Coronary artery (tissue), 2 donors: ENCODE measurements at places on chromosomes 4 and X.

GRCh38 chrX:13808865-13809264 lies 8.0 kb downstream of the GPM6B start:
- no peak for DNase-seq

DNA sequence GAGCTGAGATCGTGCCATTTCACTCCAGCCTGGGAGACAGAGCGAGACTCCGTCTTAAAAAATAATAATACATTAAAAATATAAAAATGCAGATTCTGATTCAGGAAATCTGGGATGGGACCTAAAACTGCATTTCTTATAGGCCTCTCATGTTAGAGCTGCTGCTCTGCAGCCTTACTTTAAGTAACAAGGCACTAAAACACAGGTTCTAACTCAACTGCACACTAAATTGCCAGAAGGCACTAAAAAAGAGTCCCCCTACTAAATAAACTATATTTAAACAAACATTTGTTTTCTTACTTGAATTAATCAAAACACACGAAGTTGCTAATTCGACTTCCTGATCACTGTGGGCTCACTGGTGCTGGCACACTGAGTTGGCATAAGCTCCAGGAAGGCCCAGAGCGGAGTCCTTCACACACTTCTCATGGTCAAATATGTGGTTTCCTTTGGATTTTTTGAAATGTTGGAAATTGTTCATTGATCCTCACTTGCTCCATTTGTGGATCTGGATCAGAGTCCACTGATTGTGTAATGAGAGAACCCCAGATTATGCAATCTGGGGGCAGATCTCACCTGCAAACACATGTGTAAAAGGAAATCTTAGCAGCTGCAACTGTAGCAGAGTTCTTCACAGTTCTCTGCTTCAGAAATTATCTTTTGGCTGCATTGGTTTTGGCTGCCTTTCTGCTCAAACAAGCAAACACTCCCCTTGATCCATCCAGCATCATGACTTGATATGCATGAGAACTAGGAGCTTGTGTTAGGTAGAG lies 59.3 kb downstream of the AFF1 start:
- DNase-seq: no peak

- DNase-seq: no peak
Measured at GRCh38 chr4:52172166-52172565, 121.1 kb downstream of the SPATA18 start.

- no peak for DNase-seq
Measured at GRCh38 chr4:15303052-15303641, 124.7 kb upstream of the C1QTNF7 start.

GRCh38 chr4:45944000-45944399 lies 179.9 kb downstream of the GABRG1 start:
- DNase-seq: no peak

DNA sequence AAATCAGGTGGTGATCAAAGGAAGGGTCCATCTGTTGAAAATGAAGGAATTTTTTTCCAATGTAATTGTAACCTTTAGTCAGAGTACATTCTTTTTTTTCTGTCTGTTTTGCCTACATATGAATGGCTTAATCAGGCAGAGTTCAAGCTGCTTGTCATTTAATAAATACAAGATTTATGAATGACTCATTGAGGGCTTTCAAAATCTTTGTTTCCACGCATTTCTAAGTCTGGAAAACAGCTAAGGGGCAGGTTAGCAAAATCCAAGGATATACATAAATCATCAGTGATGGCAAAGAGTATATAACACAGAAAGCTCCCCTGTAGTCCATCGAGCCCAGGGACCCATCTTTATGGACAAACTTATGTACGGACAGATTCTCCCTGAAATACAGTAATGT lies 1.8 kb downstream of the CA5B start:
- DNase-seq: no peak

DNA sequence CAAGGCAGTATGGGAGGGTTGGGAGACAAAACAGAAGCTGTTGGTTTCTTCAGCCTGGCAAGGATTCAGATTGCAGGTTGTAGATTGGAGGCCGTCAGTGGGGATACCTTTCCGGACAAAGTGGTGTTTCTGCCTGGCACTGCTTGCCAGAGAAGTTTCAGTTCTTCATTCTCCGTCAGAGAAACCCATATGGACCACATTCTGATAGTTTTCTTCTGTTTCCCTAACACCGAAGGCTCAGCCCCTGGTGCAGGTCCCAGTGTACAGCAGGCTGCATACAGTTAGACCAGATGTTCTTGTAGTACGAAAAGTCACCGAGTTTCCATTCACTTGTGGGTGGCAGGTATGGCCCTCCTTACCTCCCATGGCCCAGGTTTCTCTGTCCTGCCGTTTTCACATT lies 107.3 kb downstream of the PTTG2 start:
- DNase-seq: no peak
